ENCODE measurements at places on chromosomes 7 and 10.

DNA sequence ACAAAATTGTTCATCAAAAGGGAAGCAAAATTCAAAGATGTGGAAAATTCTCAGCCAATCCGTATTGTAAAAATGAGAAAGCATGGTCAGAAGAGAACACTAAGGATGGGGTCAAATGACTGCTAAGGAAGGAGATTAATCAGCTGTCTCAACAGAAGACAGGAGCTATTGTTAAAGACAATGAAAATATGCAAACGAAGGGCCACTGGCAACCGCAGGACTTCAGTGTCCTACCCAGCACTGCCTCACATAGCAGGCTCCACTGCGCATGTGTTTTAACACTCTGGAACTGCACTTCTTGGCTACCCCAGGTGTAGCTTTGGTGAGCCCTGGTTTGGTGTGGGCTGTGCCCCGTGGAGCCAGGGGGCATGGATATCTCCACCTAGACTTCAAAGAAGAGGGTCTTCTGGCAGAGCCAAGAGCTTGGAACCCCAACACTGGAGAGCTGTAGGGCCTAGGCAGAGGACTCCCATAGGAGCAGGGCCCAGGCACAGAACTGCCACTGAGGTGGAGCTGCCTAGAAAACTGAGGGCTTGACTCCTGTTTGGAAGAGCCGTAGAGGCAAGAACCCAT, 176.2 kb upstream of the GDF10 start:
- DNase-seq = no peak

- DNase-seq = no peak
Observed at GRCh38 chr7:99380032-99380822, 5.7 kb downstream of the ARPC1B start.

DNA sequence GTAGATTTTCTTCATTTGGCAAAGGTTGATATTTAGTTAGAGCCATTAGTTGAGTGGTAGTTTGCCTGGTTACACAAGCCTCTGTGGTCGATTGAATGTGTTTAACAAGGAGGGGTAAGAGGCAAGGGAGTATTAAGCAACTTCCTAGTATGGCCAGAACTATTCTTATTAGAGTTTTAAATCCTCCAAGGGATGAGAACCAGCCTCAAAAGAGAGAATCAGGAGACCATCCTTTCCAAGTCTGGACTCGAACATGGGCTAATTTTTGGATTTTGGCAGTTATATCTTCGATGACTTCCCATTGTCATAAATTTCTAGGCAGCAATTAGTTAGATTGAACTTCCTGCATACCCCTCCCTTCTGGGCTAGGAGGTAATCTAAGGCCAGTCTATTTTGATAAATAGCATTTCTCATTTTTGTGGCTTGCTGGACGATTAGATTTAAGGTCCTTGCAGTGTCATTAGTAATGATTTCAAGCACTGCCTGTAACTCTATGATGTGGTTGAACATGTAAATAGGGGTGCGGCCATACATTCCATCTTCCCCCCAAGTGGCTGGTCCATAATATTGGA, 219.5 kb upstream of the KCND2 start:
- DNase-seq = no peak

GRCh38 chr10:132542086-132542775, 4.6 kb downstream of the INPP5A start:
- DNase-seq = no peak

DNA sequence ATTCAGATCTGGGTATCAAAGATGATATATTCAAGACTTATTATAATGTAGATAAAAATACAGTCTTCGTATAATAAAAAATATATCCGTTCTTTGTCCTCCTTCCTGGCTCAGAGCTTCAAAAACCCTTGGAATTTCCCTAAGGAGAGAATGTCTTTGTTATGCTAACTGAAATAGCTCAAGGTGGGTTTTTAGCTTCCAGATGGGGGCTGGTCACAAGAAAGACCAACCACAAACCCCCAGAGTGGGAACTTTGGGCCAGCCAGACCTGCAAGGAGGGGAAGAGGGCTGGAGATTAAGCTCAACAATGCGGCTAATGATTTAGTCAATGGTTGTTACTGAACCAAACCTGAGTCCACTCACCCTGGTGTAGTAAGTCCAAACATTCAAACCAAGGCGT, 196.4 kb downstream of the SDHAF3 start:
- DNase-seq = no peak

GRCh38 chr7:100011516-100011915, 3.9 kb upstream of the ZKSCAN1 start:
- DNase-seq = no peak

- no peak for DNase-seq
Observed at GRCh38 chr7:28329661-28330363, 82.5 kb upstream of the CREB5 start.

DNA sequence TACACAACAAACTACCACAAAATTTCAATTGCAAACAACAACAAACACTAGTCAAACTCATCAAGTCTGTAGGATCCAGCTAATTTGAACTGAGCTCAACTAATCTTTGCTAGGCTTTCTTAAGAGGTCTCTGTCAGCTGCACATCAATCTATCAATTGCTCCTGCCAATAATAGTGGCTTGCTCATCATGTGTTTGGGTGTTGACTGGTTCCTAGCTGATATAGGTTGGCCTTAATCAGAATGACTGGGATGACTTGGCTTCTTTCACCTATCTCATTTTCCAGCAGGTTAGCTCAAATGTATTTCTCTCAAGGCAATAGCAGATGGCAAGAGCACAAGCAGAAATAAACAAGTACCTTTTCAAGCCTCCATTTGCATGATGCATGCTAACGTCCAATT, 370.3 kb upstream of the NFE2L3 start:
- DNase-seq = no peak

Data from mesenteric fat pad (tissue), 1 donor.